OCI-M1 (cell line): ENCODE measurements at places on chromosomes 11 and 22.

GRCh38 chr11:12606597-12606996 lies 67.6 kb upstream of the TEAD1 start:
- no peak for DNase-seq

GRCh38 chr11:35050541-35050995 lies 88.4 kb upstream of the CD44 start:
- peak; percentile 80 for DNase-seq

- DNase-seq = no peak
Measured at GRCh38 chr11:130726234-130727037, 189.8 kb downstream of the SNX19 start.

- DNase-seq = peak; percentile 89
Measured at GRCh38 chr11:123478352-123478987, 48.4 kb downstream of the GRAMD1B start.

- no peak for DNase-seq
Measured at GRCh38 chr22:50117168-50117762, 27.5 kb downstream of the MOV10L1 start.

GRCh38 chr11:128711136-128711535 lies 17.3 kb downstream of the FLI1 start:
- DNase-seq = no peak

DNA sequence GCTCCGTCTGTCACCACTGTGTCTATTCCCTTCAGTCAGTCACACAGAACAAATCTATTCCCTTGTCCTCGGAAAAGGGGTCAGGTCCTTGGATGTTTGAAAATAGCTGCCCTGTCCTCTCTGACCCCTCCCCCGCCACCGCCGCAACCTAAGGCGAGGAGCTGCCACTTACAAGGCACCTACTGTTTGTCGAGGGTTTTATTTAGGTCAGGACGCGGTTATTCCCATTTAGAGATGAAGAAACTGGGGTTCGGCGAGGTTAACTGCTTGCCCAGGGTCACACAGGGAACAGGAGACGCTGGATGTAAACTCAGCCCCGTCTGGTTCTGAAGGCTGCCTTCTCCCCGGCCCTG lies 1468.1 kb downstream of the BRD1 start:
- no peak for DNase-seq

- DNase-seq = peak; percentile 27
Measured at GRCh38 chr22:32685512-32685911, 116.0 kb upstream of the TIMP3 start.

- no peak for DNase-seq
Measured at GRCh38 chr22:48586799-48587185, 1240.9 kb downstream of the BRD1 start.

GRCh38 chr11:72583177-72583553 lies 91.1 kb downstream of the PDE2A start:
- DNase-seq = no peak

DNA sequence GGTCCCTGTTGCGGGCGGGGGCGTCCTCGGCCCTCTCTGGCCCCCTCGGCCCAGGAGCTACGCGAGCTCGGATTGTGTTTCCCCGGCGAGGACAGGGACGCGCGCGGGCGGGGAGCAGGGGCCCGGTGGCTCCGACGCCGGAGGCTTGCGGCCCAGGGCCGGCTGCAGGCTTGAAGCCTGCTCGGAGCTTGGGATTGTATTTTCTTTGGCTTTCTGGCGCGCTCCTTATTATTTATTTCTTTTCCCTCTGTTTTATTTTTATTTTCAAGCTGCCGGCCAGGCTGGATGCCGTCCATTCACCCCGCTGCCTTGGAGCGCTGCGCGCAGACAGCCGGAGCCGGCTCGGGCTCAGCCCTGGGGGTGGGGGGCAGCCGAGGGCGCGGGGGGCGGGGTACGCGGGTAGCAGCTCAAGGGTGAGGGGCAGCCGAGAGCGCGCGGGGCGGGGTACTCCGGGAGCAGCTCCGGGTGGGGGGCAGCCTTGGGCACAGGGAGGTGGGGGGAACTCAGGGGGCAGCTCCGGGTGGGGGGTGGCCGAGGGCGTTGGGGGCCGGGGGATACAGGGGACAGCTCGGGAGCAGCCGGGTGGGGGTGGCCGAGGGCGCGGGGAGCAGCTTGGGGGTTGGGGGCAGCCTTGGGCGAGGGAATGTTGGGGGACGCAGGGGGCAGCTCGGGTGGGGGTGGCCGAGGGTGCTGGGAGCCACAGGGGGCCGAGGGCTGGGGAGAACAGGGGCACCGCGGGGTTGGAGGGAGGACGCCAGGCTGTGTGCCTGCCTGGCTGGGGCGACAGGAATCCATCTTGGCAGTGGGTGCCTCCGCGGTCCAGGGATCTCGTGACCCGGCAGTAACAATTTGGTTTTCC lies 42.7 kb downstream of the KCNJ1 start:
- DNase-seq = no peak

DNA sequence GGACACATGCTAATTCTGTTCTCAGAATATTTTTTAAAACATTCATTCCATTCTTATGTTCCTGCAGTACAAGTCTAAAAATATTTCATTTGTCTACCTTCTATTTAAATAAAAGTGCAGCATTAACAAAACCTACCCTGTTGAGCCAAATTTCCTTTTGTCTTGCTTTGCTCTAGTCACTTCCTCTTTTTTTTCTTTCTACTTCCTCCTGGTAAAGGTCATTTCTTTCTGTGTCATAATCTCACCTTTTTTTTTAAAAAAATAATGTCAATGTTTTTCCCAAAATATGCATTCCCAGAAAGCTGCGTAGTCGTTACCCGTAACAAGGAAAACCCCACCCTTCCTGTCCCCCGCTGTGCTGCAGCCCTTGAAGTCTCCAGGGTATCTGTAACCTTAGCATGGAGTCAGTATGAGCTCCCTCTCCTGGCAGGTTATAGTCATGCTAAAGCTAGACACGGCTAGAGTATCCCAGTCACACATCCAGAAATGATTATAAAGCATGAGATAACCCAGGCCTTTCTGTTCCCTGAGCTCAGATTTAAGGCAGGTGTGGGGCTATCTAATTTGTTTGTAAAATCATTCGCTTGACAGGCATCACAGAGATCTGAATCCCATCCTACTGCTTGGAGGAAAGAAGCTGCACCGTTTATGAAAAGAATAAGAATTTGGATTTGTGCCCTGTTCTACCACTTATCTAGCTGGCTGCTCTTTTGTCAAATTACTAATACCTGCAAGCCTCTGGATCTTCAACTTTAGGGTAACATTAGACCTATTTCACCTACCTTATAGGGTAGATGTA lies 51.1 kb upstream of the EED start:
- DNase-seq = peak; percentile 100

GRCh38 chr22:25930083-25930482 lies 188.1 kb downstream of the MYO18B start:
- no peak for DNase-seq

GRCh38 chr22:48208894-48209293 lies 1446.4 kb downstream of the TBC1D22A start:
- DNase-seq = no peak

GRCh38 chr22:41883400-41883799 lies 31.5 kb downstream of the SHISA8 start:
- no peak for DNase-seq

DNA sequence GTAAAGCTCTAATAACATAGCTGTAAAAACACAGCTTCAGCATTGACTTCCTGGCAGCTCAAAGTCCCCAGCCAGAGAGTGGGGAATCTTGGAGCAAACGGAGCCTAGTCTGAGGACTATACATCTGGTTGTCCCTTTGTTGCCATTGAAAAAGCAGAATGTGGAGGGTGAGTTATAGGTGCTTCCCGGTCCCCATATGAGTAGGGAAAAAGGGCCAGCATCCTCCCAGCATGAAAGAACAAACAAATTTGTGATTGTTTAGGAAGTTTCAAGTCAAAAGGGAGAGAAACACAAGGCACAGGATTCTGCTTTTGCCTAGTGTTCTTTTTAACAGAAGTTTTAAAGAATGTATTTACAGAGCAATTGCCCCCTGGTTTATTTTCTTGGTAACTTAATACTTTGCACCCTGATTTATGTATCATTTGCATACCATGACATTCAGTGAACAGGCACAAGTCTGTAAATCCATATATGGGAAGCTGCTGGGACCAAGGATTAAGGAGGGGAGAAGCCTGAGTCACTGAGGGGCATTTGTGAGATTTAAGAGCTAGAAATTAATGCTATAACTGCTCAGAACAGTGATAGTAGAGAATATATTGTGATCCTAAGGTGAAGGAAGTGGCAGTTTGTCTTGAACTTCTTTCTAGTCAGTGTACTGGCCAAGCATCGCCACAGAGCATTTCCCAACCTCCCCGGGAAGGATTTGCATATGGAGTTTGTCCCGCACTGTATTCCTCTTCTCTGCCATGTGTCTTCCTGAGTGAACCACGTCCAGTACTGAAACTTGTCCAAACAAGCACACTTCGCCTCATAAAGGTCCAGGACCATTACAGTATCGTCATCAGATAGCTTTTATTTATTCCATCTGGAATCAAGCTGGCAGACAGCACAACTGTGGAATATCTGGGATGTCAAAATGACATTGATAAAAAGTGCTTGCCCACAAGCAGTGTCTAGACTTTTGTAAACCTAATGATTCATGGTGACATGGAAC lies 103.0 kb downstream of the DBX1 start:
- DNase-seq = no peak

DNA sequence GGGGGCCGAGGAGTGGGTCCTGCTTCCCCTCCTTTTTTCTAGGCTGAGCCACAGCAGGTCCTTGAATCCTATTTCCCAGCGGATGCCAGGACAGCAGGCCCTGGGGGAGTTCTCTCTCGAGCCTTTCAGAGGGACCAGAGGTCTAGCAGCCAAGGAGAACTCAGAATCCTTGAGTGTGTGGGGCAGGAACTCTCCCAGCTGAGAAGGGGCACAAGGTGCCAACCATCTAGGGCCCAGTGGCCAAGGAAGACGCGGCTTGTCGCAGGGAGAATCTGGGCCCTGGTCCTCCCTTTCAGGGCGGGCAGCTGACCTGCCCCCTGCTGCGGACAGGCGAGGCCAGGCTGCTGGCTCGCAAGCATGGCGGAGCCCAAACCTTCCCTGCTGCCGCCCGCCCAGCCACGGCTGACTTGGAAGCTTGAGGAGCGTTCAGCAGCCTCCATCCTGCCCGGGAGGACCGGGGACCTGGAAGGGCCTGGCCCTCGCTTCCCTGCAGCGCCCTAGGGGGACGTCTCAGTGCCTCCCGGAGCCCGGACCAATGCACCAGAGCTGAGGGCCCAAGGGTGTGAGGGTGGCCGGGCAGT lies 972 bp upstream of the TSSC4 start:
- peak; percentile 58 for DNase-seq

DNA sequence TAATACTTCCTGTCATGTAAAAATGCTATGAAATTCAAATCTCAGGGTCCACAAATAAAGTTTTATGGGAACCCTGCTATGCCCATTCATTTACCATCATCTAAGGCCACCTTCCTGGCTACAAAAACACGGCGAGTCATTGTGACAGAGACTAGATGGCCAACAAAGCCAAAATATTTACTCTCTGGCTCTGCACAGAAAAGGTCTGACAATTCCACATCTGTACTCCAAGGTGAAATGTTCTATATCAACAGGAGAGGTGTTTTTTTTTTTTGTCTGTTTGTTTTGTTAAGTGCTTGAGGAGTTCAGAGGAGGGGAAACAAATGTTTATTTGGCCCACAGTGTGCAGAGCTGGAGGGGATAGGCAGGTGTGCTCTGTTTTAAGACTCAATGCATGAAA lies 18.6 kb upstream of the TMA7B start:
- no peak for DNase-seq

GRCh38 chr11:1938343-1939005 lies 8.7 kb upstream of the MRPL23 start:
- no peak for DNase-seq

GRCh38 chr22:19554834-19555404 lies 30.7 kb upstream of the CLDN5 start:
- no peak for DNase-seq

DNA sequence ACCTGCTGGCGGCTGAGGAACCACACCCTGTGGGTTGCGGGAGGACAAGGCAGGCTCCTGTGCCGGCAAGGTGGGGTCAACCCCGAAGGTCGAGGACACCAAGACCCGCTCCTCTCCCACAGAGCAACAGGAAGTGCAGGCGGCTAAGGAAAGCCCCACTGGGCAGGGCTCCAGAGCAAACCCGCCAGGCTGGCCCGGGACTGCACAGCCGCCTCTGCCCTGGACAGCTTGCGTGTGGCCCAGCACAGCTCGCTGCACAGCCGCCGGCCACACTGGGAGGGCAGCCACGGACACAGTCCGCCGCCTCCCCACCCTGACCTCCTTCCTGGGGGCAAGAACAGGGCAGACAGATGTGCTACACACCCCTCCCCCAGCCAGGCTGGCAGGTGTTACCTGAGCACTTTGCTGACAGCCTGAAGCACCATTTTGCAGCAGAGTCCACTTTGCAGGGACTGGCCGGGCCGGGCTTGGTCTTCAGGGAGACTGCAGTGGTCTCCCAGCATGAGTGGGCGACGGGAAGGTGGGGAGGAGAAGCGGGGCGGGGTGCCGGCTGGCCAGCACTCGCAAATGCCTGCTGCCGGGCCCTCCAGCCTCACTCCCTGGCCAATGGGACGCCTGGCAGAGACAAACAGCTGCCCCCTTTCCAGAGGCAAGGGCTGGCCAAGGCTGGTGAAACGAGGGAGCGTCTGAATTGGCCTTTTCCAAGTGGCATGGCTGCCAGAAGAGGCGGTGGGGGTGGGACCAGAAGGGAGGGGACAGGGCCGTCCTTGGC lies at the start of gene MOB2:
MOB2 (minus strand) TSS at position 726 of the 772 bp plus-strand sequence; CDS start at position 503, 223 bp downstream.
- DNase-seq = no peak

GRCh38 chr22:43185860-43186261 lies 1.1 kb downstream of the TTLL12 start:
- DNase-seq = peak; percentile 36

DNA sequence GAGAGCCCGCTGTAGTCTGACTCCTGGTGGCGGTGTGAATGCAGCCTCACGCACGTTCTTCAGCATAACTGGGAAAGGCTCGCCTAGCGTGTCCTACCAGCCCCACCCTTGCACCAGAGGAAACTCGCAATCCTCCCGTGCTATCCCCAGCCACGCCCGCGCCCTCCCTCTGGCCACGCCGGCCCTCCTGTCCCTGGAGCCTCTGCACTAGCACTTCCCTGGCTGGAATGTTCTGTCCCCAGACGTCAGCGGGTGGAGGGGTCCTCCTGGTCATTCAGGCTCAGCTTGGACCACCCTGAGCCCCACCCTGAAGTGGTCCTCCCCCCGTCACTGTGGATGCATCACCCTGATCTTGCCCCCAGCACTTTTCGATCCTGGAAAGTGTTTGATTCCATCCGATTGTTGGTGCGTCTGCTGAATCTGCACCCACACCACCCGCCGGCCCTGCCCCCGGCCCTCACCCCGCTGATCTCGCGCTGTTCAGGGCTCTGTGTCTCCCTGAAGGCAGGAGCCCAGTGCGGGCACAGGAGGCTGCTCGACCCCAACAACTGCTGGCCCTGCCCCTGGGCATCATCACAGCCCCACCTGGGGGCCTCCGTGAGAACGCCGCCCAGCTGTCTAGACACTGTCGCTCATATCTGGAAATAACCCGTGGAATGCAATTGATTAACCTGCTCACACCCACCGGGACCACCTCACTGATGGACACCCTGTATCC lies 437.0 kb downstream of the TBC1D22A start:
- no peak for DNase-seq
